ENCODE measurements at places on chromosomes 16 and 17.

DNA sequence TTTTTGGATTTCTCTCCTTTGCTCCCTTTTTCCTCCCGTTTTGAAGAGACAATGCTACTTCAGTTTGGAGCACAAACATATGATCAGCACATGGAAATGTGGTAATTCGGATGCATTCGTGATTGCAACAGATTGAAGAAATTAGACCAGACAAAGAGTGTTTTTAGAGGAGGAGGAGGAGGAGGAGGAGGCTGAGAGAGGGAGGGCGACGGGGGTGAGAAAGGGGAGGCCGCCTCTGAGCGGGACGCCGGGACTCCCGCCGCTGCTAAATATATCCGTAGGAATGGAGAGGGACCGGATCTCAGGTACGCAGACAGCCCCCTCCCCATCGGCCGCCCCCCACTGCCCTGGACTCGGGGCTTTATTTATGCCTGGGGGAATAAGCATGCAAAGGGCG, 179.3 kb downstream of the SEC14L1 start:
- peak; percentile 54 for DNase-seq

- no peak for DNase-seq
Observed at GRCh38 chr17:35740997-35741931, 9.8 kb downstream of the RASL10B start.

GRCh38 chr16:46970089-46970488, 3.4 kb downstream of the DNAJA2 start:
- DNase-seq = no peak

DNA sequence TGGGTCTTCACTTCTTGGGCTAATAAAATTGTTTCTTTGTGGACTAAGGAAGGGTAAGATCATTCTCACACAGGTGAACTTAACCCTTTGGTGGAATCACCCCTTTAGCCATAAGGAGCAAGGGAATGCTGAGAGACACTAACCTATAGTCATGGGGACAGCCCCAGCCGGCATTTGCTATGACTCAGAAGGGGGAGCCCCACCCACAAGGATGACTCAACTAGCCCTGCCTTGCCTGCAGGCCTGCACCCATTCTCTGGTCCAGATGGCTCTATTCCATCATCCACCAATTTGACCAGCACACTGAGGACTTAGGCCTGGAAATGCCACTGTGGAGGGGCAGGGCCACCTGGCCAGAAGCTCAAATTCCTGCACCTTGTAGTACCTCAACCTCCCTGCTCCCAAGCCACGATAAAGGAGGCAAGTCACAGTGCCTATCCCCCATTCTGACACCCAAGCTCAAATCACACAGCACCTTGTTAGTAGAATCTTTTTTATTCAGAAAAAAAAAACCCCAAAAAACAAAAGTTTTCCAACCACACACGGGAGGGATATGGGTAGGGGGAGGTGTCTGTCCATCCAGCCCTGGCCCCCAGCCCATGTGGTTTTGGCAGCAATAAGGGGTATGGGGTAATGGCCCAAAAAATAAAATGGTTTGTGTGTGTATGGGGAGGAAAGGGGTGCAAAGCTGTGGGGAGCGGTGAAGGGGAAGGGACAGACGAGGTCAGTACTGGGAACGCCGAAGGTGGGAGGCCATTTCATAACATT, 3.0 kb downstream of the PFN1 start:
- DNase-seq = peak; percentile 97

GRCh38 chr16:50580180-50580798, 32.1 kb downstream of the NKD1 start:
- DNase-seq = no peak

DNA sequence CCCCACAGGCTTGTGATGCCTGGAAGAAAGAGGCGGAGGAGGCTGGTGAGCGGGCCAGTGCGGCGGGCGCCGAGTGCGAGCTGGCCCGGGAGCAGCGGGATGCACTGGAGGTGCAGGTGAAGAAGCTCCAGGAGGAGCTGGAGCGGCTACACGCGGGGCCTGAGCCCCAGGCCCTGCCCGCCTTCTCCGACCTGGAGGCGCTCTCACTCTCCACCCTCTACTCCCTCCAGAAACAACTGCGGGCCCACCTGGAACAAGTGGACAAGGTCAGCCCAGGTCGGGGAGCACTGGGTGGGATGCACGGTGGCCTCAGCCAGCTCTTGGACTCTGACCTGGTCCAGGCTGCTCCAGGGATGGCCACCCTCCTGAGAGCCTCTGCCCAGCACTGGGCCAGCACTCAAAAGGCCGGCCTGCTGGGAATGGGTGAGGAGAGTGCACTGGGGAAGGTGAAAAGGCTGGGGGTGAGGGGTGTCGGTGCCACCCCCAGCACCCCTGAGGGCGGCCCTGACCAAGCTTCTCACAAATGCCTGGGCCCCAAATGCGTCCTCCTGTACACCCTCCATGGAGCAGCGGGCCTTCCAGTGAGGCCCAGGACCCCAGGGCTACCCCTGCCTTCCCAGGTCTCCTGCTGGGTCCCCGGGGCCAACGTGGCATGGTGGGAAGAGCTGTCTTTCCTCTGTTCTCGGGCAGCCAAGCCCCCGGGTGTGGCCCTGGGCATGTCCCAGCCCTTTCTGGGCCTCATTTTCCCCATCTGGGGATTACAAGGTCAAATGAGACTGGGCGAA, 20.8 kb downstream of the UNC13D start:
- DNase-seq = no peak

DNA sequence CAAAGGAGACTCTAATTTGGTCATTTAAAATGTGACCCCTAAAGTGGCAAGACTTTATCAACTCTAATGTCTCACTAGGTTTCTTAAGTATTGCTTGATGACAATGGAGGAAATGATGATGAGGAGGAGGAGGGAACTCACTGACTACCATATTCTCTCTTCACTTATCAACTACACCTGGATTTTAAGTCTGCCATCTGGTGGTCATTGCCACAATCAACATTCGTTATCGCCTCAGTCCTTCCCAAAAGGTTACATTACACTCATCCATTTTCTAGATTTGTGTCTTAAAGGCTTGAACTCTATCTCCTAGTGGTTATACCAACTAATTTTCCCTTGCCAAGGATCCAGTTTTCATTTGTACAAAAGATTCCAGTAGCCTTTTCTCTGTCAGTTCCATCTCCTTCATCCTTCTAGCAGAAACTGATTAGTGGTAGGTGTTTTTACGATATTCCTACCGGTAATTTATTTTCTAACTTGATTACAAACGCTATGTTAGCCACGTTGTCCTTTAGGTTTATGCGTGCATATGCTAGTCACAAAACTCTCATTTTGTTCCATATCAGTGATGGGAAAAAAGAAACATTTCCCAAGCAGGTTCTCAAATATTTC, 114.6 kb upstream of the NOG start:
- DNase-seq = peak; percentile 35

DNA sequence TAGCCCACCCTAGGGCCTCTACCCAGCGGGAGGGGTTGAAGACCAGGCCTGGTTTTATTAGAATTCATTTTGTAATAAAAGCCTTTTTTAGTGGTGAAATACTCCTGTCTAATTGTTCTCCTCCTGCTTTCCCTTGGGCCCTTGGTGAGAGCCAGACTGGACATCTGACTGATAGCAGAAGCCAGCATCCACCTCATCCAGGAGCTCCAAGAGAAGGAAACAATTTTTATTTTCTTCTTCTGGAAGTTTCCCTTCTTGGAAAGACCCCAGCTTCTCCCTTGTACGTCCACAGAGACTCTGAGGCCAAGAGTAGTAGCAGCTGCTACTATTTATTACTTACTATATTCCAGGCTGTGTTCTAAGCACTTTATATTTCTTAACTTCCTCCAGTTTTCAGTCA, 4.0 kb upstream of the PHKG2 start:
- no peak for DNase-seq

DNA sequence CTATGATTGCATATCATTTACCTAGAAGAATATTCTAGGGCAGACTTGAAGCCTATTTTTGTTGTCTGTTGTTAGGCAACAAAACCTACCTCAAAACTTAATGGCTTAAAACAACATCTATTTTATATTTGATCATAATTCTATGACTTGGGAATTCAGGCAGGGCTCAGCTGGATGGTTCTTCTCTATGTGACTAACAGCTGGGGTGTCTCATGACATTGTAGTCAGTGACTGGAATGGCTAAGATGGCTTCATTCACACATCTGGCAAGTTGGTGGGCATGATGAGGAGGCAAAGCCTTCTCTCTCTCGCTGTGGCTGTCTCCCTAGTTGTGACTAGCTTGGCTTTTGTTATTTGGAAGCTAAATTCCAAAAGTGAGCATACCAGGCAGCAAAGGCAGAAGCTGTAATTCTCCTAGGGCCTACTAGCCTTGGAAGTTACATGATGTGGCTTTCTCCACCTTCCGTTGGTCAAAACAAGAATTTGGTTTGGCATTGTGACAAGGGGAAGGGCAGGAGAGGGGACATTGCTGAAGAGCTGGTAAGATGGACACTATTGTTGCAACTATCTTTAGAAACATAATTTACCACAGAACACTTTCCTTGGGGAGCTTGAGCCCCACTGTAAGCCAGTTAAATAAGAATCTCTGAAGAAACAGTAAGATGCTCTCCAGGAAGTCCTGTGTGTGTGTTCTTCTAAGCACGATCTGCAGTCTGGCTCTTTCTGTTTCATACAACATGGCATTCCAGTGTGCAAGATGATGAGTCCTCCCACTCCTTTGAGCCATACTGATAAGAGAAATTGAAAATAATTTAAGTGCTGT, 39.4 kb downstream of the ZNRF1 start:
- DNase-seq = peak; percentile 21

DNA sequence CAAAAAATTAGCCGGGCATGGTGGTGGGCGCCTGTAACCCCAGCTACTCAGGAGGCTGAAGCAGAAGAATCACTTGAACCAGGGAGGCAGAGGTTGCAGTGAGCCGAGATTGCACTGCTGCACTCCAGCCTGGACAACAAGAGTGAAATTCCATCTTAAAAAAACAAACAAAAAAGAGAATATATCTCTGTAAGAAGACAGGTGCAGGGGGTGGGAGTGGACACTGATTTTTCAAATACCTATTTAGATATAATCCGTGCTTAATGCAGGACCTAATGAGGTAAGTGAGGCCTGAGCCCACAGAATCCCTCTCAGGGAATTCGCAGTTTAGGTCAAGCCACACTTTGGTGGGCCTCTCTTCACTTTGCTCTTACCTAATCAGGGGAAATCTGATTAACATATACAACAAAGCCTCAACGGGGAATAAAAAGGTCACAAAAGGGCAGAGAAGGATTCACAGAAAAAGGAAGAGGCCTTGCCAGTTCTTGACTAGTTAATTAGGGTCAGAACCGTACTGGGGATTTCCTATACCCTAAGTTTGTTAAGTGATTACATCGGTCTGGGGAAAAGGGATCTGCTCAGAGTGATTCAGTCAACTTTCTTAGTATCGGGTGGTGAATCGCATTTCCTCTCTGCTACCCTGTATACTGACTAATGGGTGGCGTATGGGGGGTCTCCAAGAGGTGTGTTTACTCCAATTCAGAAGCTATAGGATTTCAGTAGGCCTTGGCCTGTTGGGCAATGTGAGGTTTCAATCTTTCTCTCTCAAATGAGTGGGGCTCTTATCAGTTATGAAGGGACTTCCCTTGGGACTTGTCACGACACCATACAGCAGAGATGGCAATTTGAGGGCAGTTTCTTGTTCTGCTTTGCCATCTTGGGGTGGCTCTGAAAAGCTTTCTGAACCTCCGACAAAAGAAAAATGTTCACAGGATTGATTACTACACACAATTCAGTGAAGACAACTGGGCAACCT, 1.9 kb upstream of the NFAT5 start:
- DNase-seq = peak; percentile 54

DNA sequence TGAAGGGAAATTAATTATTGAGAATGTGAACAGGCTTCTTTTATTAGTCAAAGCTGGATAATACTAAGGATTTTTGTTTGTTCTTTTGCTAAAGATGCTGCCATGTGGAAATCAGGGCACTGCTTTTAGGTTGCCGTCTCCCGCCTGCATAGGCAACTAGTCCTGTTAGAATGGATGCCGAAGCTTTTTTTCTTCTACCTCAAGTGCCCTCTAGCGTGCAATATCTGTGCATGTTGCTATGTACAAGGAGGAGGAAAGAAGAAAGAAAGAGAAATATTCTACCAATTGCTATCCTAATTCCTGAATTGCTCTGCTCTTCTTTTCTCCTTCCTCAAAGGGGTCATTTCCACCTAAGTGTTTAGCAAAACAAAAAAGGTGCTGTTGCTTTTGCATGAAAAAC, 5.2 kb upstream of the CDH8 start:
- DNase-seq = peak; percentile 41

GRCh38 chr16:57131351-57131970, 39.1 kb downstream of the CPNE2 start:
- no peak for DNase-seq

Measured in EL (cell line).